ENCODE measurements at places on chromosomes 2 and 18. TPM values are rescaled to one million over a fixed set of nuclear protein-coding genes. Genes with fewer than 3 reads are reported as not detected.

The ANKRD62 gene
- total RNA-seq = not detected

The NDUFAF7 gene
- 22.9 TPM for total RNA-seq

The AKAIN1 gene
- not detected for total RNA-seq

The CFC1 gene
- total RNA-seq = not detected

The ST8SIA5 gene
- total RNA-seq = 11.1 TPM

The HOXD8 gene
- 0.26 TPM for total RNA-seq

The IL1R2 gene
- 0.50 TPM for total RNA-seq

The NT5DC4 gene
- not detected for total RNA-seq

The SPDYA gene
- 0.26 TPM for total RNA-seq

The IL36B gene
- not detected for total RNA-seq

Data from heart right ventricle (tissue), 16 donors.